ENCODE measurements at places on chromosomes 16 and 17.
A peak's percentile ranks its signal among the peaks of the same experiment; 100 is the strongest.

- DNase-seq = no peak
Measured at GRCh38 chr16:90019543-90020259, 445 bp upstream of the DBNDD1 start.

DNA sequence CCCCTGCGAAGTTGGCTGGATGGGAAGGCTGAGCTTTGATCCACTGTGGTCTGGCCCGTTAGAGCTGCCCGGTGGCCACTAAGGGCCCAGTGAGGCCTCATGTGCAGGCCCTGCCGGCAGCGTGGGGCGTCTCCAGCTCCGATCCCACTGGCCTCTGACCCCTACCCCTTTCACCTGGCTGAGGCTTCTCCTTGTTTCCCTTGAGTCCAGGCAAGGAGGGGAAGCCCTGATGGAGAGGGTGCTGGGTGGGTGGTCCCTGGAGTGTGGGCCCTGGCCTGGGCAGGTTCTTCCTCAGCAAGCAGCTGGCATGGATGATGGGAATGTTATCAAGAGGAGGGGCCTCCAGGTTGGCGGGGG lies 356.8 kb downstream of the SEC14L1 start:
- no peak for DNase-seq

DNA sequence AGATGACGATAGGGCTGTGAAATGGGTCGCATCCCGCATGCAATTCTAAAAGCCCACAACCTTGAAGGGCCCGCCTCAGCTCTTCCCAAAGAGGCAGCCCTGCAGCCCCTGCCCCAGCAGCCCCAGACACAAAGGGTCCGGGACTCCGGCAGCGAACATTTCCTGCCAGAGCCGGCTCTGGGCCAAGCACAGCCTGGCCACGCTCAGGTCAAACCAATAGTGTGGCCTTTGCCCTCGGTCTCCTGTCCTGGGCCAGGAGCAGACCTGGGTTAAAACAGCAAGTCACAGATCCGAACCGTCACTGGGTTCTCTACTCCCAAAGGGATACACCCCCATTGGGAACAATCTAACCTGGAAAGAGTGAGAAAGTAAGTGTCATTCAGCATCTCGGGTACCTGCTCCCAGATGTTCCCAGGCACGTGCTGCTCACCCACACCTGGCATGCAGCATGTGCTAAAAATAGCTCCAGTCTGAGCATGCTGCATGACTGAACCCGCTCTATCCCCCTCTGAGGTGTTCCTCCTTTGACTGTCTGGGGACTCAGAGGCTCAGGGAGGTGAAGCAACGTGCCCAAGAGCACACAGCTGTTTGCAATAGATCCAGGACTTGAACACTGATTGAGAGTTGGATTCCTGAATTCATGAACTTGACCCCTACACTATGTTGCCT lies 22.2 kb upstream of the ATP2A3 start:
- DNase-seq = no peak

DNA sequence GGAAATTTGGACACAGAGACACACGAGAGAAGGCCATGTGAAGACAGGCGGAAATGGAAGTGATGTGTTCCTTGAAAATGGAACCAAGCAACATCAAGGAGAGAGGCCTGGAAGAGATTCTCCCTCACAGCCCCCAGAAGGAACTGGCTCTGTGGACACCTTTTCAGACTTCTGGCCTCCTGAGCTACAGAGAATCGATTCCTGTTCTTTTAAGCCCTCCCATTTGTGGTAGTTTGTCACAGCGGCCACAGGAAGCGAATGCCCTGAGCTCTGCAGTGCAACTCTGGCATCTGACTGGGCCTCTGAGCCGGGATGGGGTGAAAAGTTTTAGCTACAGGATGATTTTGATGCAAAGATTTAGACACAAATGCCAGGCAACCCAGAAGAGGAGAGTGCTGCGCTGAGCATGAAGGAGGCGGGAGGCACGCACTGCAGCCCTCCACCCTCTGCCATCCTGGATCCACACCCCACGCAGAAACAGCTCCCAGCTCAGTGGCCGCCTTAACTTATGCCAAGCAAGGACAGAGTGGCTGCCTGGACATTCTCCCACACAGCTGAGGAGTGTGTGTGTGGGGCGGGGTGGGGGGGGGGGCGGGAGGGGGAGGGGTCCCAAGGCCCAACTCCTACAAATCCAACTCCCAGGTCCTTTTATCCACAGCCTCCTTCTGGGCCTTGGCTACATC lies 2.2 kb downstream of the TIMP2 start:
- DNase-seq = no peak

- no peak for DNase-seq
Measured at GRCh38 chr17:72587773-72588511, 467.1 kb downstream of the SOX9 start.

DNA sequence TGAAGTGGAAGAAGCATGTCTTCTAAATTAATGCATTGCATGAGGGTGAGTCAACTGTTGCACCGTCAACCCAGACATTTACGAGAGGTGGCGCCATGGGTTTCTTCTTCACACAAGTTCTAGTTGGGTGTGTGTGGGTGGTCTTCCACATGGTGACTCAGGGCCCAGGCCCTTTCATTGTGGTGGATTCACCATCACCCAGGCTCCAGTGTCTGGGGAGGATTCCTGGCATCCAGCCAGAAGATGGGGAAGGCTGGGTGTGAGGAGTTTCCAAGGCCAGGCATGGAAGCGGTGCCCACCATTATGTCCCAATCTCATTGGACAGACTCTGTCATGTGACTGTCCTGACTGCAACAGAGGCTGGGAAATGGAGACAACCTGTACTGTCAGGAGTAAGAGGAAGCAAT lies 21.4 kb upstream of the JPH3 start:
- DNase-seq = no peak

DNA sequence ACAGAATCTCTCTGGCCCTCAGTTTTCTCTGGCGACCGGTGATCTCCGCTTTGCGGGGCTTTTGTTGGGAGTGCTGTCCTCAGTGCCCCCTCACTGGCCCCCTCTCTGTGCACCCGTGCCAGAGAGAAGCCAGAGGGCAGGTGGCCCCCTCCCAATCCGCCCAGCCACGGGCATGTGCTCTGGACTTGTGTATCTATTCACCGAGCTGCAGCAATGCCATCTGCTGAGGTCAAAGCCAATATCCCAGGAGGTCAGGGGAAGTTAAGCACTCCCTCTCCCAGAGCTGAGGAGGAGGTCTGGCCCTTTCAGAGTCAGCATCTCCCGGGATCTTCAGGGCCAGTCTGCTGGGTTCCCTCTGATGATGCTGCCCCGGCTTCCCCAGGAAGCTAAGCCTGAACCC lies 5.1 kb downstream of the CACNG5 start:
- no peak for DNase-seq

- DNase-seq = no peak
Measured at GRCh38 chr16:60061396-60061795, 1327.3 kb upstream of the GOT2 start.

- DNase-seq = peak; percentile 14
Measured at GRCh38 chr17:74493331-74493833, 26.9 kb downstream of the CD300A start.

GRCh38 chr17:40260528-40260927 lies 27.2 kb upstream of the CDC6 start:
- DNase-seq = no peak

DNA sequence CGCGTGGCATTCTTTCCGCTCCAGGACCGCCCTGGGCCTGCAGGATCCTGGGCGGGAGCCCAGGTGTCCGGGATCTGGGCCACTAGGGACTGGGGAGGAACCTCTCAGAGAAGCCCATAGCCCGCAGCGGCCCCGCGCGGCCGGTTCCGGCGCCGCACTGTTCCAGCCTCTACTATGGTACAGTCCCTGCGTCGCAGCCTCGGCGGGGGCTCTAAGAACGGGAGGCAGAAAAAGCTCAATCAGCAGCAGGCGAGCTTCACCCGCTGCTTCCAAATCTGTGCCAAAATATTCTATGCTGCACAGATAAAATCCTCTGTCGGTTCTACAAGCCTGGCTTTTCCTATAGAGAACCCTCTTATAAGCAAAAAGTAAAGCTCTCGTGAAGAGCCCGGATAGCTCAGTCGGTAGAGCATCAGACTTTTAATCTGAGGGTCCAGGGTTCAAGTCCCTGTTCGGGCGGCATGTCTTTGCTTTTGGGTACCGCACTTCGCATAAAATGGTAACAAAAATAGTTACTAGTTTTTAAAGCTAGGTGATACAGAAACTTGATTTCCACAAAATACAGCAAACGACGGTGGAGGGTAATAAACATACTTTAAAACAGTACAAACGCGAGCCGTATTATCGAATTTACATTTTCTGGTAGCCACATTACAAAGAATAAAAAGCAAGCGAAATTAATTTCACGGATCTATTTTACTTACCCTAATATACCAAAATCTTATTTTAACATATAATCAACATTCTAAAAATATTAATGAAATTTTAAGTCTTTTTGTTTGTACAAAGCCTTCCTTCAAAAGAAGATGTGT lies 661 bp upstream of the ALOXE3 start:
- DNase-seq = peak; percentile 58

GRCh38 chr17:28982131-28982793 lies 23.6 kb downstream of the SEZ6 start:
- no peak for DNase-seq

DNA sequence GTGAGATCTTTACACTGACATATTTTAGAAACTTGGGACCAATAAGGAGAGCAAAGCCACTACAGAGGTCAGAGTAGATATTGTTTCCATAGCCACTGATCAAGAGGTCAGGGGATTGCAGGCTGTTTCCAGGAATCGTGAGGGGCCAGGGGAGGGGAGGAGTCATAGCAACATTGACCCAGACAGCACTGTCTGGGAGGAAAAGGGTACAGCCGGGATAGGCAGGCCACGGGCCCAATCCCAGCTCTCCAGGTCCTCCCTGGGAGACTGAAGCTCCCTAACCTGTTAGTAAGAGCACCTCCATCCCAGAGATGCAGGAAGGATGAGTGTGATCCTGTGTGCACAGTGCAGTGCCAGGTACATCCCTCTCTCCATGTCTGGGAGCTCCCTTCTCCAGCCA lies 48.5 kb upstream of the TMEM132E start:
- no peak for DNase-seq

DNA sequence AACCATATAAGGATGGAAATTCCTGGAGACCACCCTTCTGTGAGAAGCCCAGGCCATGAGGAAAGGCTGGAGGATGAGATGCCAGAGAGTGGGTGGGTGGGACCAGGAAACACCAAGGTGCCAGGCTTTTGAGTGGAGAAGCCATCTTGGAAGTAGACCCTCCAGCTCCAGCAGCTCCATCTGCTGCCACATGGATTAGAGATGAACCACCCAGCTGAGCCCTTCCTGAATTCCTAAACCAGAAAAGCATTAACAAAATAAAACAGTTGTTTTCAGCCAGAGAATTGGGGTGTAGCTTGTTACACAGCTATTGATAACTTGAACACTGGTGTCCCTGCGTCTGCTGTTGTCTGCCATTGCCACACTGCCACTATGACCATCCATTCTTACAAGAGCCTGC lies 6.3 kb upstream of the TMEM114 start:
- no peak for DNase-seq

- DNase-seq = no peak
Measured at GRCh38 chr16:66322174-66322573, 44.3 kb upstream of the CDH5 start.

- no peak for DNase-seq
Measured at GRCh38 chr16:8712589-8713361, 38.4 kb downstream of the ABAT start.

All from AG09319 (cell line).